Activated naive CD4-positive, alpha-beta T cell treated with anti-CD3 and anti-CD28 coated beads, Interleukin-2, amount 50 U/mL, for 72 hours (primary cell): ENCODE measurements at places on chromosomes 4 and X. TPM values are rescaled to one million over a fixed set of nuclear protein-coding genes. Genes with fewer than 3 reads are reported as not detected.

CASK gene
- 18.4 TPM for total RNA-seq

DUX4 gene
- not detected for total RNA-seq

- DNase-seq = no peak
Measured at GRCh38 chrX:2767631-2768455, 16.0 kb downstream of the XG start.

DNA sequence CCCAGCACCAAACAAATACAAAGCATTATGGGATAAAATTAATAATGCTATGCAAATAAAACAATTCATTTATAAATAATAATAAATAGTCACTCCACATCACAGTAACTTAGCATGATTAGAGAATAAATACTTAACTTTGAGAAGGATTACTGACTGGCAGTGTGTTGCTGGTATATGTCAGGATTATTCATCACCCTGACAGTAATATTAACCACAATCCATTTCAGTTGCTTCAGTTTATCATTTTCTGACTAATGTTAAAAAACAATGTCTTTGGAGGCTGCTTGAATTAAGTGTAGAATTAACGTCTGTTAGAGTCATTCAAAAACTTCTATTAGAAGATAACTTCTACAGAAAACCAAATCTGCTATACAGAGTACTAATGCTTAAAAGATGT, 124.1 kb upstream of the MAB21L2 start:
- DNase-seq = no peak

GRCh38 chr4:173934933-173935620, 348.4 kb downstream of the FBXO8 start:
- no peak for DNase-seq

GRCh38 chr4:74794382-74795010, at the start of gene BTC:
Gene BTC (minus strand): TSS chr4:74794523. CDS start chr4:74794325, 198 bp downstream.
- DNase-seq = peak; percentile 2

GRCh38 chr4:111960241-111960667, 185.0 kb upstream of the FAM241A start:
- DNase-seq = no peak
